Naive thymus-derived CD8-positive, alpha-beta T cell (primary cell): ENCODE measurements at places on chromosomes 1 and 21.

GRCh38 chr1:212471891-212472675 lies 39.4 kb downstream of the NENF start:
- DNase-seq, result no peak

DNA sequence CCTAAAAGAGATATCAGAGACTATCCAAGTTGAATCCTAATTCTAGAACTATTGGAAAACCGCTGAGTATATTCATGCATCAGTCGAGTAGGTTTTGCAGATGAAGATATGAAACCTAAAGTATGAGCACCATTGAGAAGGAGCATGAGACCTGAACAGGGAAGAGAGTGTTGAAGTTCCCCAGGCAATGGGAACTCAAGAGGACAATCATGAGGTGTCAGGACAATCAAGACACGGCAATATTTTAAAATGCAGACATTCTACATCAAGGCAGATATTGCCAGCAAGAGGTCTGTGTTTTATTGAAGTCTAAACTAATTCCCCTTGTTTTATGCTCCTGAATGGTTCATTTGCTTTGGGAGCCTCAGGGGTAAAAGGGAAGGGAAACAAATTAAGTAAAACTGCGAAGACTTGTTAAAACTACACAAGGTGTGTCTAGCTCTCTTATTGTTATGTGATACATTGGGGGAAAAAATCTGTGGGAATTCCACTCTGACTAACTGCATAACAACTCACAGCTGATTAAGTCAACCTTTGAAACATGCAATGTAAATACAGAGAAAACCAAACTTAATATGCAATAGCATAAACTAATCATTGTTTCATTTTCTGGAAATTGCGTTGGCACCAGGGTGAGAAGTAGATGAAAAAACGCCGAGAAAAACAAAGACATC lies 347.9 kb upstream of the ADGRL2 start:
- DNase-seq, result no peak

DNA sequence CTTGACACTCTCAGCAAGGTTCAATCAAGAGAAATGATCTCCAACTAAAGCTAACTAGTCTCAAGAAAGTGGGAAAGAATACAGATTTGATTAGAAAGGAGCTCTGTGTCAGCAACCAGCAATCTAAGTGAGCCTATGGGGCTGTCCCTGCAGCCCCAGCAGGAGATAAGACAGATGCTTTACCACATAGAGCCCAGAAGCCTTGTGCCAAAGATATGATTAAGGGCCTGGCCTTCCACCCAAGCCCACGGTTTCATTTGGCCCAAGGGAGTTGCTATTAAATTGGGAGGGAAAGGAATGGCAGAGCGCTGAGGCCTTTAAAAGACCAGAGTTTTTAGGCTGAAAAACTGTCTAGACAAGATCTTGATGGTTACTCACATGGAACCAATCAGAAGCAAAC lies 74.8 kb downstream of the HLCS start:
- DNase-seq, result no peak

- no peak for DNase-seq
Observed at GRCh38 chr1:227890451-227891222, 57.1 kb downstream of the WNT9A start.

DNA sequence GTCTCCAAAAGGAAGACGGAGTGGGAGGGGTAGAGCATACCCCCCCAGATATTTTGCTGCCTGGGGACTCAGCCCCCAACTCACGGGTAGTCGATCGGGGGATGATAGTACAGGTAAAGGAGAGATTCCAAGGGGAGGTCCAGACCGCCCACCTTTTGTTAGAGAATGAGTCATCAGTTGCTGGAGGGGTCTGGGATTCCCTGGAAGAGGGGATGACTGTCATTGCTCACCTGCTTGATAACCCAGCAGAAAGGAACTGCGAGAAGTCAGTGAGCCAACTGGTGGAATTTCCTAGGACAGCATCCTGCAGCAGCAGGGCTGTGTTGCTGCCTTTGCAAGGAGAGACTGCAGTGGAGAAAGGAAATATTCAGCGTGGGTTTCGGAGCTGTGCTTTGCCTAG lies 64.4 kb downstream of the MACF1 start:
- DNase-seq, result no peak

GRCh38 chr1:194033646-194034045 lies 847.2 kb upstream of the B3GALT2 start:
- no peak for DNase-seq

- no peak for DNase-seq
Observed at GRCh38 chr1:48789903-48790302, 13.2 kb upstream of the BEND5 start.

- DNase-seq, result no peak
Observed at GRCh38 chr1:229674042-229674441, 48.0 kb downstream of the URB2 start.

DNA sequence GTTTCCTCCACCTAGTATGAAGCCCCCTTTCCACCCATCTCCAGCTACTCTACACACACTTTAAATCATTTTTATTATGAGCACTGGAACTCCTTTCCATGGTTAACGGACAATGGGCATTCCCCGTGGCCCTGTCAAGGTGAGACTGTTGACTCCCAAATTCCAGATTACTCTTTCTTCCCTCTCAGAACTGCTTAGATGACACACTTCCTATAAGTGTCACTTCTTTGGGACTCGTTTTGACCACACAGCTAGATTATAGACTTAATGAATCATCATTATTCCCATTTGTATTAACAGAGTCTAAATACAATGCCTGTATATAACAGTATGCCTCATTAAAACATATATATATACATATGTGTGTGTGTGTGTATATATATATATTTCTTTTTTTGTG lies 215.1 kb downstream of the BRINP3 start:
- no peak for DNase-seq

GRCh38 chr21:34619841-34620665 lies 5.1 kb upstream of the RCAN1 start:
- DNase-seq, result no peak

DNA sequence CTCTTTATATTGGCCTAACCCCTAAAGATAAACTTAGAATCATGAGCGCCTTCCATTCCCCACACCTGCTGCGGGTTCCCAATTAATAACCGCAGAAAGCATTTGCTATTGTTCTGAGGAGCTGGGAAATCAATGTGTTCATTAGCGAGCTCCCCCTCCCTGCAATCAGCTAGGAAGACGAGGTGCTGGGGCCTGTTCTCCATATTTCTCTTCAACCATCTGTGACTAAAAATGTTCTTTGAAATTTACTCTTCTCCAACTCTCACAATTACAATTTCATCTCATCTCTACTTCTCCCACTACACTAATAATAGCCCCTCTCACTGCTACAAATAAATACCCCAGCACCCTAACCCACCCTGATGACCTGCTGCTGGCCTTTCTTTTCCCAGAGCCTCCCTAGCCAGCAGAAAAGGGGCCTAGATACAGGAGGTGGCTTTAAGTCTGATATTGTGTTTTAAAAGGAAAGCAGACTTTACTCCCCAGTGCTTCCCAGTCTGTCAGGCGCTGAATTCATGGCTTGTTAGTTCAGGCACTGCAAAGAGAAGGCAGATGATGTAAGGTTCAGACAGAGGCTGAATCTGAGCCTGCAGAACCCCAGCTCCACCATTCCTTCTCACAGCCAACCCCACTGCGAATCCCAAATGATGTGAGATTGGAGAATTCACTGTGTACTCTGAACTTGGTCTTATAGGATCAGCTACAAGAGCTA lies 477.5 kb upstream of the DAB1 start:
- no peak for DNase-seq

DNA sequence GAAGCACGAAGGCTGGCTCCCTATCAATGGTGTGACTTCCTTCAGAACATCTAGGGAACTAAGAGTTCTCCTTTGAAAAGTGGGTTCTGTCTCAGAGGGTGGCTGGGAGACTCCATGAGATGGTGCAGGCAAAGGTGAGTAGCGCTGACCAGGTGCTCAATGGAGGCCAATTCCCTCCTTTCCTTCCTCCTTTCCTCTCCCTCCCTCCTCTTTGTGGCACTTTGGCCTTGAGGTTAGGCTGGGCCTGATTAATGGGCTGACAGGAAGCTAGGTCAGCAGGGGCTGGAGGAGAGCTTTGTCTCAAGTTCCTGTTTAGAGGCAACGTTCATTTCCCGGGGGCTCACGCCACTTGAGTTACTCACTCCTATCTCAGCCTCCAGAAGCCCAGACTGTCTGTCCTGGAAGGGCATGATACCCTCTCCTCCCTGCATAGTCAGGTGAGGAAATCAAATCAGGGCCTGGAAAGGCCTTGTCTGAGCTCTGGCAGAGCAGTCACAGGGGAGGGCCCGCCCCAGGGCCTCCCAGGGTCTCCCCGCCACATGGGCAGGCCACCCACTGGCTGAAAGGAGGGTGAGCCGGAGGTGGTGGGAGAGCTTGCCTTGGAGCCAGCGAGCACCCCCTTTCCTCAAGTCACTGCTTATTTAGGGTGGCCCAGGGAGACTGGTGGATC lies 58.4 kb upstream of the SSBP3 start:
- DNase-seq, result no peak

- no peak for DNase-seq
Observed at GRCh38 chr1:182331387-182331786, 60.2 kb downstream of the GLUL start.

GRCh38 chr1:222073307-222073995 lies 331.6 kb upstream of the DUSP10 start:
- DNase-seq, result no peak

DNA sequence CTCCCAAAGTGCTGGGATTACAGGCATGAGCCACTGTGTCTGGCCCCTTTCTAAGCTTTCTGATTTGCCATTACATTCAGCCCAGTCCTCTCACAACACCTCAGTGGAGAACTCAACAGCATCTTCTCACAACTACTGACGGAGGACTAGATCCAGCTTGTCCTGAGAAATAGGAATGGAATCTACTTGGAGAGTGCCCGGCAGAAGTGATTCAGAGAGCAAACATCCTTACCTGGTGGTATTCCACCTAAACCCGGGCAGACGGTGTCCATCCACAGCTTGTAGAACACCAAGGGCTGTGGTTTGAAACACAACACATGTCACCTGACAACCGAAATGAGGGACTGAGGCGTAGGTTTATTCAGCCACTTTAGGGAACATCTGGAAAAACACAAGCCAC lies 28.8 kb upstream of the CCSAP start:
- DNase-seq, result no peak

DNA sequence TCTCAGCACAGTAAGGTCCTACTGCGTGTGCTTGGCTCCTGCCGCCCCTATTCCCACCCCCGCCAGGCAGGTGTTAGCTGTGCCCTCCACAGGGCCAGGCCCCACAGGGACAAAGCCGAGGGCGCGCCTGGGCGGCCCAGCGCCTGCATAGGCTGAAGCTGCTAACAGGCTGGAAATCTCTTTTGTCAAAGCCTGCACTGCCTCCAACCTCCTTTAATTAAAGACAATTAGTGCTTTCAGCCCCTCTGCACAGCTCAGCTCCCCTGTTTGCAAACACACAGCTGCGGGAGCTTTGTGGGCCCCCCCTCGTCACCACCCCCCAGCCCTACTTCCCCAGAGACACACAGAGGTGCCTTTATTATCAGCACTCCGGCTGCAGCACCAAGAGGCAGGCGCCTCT lies 95.9 kb downstream of the EPHB2 start:
- DNase-seq, result no peak
